ENCODE measurements at places on chromosomes 6 and 20.

- DNase-seq = peak; percentile 45
These were observed 320.1 kb downstream of the BTBD3 start for GRCh38 chr20:12237772-12238171.

GRCh38 chr6:2197177-2197671, 48.2 kb downstream of the GMDS start:
- DNase-seq = peak; percentile 61

GRCh38 chr6:22021966-22022365, 274.9 kb downstream of the PRL start:
- DNase-seq = no peak

DNA sequence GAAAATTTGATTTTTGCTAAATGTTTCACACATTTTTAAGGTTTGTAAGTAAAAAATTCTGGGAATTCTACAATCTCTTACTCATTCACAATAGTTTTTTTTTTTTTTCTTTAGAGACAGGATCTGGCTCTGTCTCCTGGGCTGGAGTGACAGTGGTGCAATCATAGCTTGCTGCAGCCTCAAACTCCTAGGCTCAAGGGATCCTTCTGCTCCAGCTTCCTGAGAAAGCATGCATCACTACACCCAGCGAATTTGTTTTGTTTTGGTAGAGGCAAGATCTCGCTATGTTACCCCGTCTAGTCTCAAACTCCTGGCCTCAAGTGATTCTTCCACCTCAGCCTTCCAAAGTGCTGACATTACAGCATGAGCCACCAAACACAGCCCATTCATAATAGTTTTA, 232.8 kb downstream of the GJA1 start:
- DNase-seq = no peak

GRCh38 chr6:134122775-134123174, 70.4 kb upstream of the SLC2A12 start:
- DNase-seq = no peak

- no peak for DNase-seq
These were observed 52.2 kb downstream of the TGM2 start for GRCh38 chr20:38112930-38113294.

GRCh38 chr20:39878320-39878719, 810.7 kb downstream of the MAFB start:
- DNase-seq = no peak

DNA sequence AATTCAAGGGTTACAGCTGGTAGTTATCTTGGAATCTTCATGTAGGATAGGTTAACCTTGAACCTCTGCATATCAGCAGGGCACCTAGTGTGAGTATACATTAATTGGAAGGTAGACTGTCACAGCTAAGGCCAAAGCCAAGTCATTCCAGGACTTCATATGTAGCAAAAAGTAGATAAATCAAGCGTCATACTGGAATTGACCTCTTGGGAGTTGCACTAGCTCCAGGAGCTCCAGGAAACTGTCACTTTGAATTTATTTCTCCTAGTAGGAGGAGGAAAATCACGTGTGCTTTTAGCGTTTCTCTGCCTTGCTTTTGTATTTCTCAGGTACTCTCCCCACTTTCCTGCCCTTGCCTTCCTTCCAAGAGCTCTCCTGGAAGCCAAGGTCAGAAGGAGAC, 30.3 kb downstream of the RIPOR2 start:
- DNase-seq = no peak

GRCh38 chr20:57078116-57078515, 188.3 kb downstream of the BMP7 start:
- no peak for DNase-seq

DNA sequence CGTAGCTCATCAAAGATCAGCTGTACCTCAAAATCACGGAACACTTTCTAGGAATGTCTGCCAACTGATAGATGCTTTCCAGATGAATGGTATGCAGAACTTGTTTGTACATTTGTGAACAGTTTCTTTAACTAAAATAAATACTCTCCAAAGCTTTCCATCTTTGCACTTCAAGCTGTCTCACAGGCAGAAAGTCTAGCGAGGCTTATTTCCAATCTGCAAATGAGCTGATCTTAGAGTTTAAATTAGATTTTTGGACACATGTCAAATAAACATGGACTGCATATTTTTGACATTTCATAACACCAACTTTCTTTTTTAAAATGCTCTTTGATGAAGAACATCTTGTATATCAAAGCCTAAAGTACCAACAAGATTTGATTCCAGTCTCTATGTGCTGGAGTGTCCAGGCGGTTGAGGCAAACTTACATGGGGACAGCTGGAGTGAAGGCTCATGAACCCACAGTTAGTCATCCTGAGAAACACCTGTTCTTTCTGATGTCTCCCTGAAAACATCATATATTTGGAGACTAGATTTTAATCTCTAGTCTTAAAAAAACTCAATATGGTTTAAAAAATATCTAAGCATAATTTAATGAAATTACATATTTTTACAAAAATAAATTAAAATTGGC, 268.6 kb upstream of the AGPAT4 start:
- no peak for DNase-seq

GRCh38 chr20:49187330-49187850, 744 bp downstream of the STAU1 start:
- DNase-seq = no peak

DNA sequence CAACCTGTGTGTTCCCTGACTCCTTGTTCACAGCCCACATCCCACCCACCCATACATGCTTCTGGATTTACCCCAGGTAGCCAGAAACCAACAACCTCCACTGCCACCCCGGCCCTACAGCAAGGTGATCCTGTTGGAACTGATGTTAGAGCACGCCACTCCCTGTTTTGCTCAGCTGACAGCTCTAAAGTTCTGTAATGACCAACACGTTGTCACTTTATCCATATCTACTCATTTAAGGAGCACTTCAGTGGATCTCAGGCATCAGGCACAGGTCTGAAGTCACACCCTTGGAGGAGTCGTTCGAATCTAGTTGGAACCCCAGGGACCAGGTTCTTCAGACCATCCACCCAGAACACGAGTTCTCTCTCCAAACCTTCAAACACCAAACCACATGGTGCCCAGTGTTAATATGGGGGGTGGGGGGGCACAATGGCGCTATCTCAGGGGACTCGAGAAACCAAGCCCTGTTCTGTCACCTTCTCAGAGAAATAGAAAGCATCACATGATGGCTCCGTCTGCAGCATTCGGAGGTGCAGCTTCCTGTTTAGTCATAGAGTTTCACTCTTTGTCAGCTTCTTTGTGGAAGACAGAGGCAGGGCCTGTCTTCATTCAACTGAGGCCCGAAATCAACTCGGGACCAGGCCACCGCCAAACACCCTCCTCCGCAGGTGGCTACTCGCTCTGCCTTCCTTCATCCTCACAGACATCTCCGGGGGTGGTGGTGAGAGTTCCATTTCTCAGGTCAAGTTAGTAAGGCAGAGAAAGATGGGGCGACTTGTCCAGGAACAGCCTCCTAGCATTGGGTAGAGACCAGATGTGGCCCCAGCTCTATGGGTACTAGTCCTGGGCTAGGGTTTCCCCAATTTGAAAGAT, 142.2 kb downstream of the NFATC2 start:
- no peak for DNase-seq

- no peak for DNase-seq
These were observed 35.2 kb downstream of the HLA-B start for GRCh38 chr6:31321820-31322219.

DNA sequence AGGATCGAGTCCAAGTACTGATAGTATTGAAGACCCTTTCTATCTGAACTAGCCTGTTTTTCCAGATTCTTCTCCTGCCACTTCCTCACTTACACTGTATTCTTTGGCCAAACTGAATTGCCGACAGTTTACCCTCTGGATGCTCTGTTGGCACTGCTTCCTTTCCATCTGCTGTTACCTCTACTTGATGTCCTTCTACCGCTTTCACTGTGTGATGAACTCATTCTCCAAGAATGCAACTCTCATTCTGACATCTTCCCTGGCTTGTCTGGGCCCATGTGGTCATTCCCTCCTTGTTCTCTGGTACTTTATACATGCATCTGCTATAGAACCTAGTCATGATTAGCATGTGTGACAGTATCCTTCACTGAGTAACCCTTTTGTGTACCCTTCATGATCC, 16.3 kb downstream of the RPRD1B start:
- no peak for DNase-seq

Data from fibroblast of skin of left quadriceps (primary cell).